ENCODE measurements at places on chromosomes 6 and 20.

- DNase-seq, result no peak
These were observed 74.2 kb downstream of the TOX2 start for GRCh38 chr20:43988867-43989266.

DNA sequence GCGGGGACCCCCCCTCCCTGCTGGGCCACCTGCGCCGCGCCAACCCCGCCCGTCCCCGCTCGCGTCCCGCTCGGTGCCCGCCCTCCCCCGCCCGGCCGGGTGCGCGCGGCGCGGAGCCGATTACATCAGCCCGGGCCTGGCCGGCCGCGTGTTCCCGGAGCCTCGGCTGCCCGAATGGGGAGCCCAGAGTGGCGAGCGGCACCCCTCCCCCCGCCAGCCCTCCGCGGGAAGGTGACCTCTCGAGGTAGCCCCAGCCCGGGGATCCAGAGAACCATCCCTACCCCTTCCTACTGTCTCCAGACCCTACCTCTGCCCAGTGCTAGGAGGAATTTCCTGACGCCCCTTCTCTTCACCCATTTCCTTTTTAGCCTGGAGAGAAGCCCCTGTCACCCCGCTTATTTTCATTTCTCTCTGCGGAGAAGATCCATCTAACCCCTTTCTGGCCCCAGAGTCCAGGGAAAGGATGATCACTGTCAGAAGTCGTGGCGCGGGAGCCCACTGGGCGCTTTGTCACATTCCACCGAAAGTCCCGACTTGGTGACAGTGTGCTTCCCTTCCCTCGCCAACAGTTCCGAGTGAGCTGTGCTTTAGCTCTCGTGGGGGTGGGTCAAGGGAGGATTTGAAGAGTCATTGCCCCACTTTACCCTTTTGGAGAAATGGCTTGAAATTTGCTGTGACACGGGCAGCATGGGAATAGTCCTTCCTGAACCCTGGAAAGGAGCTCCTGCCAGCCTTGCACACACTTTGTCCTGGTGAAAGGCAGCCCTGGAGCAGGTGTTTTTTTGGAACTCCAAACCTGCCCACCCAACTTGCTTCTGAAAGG, 2.1 kb downstream of the VEGFA start:
- peak; percentile 57 for DNase-seq

DNA sequence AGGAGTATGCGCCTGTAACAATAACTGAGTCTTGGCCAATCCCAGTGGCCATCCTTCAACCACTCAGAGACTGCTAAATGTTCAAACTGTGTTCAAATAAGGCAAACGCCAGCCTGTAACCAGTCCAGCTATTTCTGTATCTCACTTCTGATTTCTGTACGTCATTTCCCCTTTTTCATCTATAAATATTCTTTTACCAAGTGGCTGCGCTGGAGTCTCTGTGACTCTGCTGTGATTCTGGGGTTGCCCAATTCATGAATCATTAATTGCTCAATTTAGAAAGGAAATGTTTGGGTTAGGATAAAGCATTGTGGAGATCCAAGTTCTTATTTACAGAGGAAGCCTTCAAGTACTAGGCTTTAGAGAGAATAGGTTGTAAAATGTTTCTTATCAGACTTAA, 89.8 kb upstream of the UST start:
- DNase-seq, result no peak

GRCh38 chr6:20455251-20455940, 53.7 kb downstream of the E2F3 start:
- no peak for DNase-seq

DNA sequence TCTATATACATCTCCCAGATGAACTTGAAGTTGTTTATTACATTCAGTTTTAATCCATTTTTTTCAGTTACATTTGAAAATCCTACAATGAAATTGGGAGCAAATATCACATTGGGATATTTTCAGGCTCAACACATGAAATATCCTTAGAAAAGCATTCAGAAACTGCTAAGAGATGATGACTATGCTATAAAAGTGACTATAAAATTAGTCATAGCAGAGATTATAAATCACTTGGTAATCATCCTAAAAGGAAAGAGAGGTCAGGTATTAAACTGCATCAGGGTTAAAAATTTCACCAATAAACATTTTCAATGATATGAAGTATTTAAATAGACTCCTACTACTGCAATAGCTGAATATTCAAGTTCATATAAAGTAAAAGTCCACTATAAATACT, 987.7 kb downstream of the GRIK2 start:
- no peak for DNase-seq

- DNase-seq, result no peak
These were observed 7.0 kb downstream of the MICAL1 start for GRCh38 chr6:109448615-109449014.

Measured in activated CD4-positive, alpha-beta T cell treated with anti-CD3 and anti-CD28 coated beads, Interleukin-2, amount 10 ng/mL, durations not matched to agents 7 days and 5 days (primary cell).